Activated naive CD4-positive, alpha-beta T cell treated with anti-CD3 and anti-CD28 coated beads, Interleukin-2, amount 50 U/mL, for 72 hours (primary cell): ENCODE measurements at places on chromosomes 5 and 9.

DNA sequence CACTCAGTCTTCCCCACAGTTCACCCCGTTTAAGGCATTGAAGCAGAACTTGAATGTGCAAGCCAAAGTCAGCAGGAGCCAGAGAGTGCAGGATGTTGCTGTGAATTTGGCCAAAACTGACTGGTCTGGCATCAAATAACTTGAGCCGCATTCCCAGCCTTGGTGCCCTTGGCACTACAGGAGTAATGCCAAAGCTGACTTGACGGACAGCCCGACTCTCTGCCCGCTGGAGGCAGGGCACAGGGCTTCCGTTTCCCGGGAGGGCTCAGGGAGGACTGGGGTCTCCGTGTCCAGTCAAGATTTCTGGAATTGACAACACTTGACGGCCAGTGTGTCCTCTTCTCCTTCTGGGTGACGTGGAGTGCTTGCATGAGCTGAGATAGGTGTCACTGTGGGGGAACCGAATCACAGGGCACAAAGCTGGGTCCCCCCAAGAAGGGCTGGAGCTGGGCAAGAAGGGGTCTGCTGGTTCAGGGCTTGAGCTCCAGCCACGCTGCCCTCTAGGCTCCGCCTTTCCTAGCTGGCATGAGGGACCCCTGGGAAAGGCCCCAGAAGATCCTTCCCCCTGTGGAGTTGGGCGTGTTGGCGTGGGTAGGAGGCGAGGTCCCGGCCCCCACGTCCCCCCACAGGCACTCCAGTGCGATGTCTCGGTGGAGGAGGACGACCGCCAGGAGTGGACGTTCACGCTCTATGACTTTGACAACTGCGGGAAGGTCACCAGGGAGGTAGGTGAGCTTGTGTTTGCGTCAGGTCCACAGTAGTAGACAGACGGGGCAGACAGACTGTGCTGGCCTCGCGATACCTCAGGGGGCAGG, 25.2 kb downstream of the NKD2 start:
- DNase-seq, result no peak

GRCh38 chr9:37302277-37302676, 120.2 kb upstream of the GRHPR start:
- peak; percentile 27 for DNase-seq

DNA sequence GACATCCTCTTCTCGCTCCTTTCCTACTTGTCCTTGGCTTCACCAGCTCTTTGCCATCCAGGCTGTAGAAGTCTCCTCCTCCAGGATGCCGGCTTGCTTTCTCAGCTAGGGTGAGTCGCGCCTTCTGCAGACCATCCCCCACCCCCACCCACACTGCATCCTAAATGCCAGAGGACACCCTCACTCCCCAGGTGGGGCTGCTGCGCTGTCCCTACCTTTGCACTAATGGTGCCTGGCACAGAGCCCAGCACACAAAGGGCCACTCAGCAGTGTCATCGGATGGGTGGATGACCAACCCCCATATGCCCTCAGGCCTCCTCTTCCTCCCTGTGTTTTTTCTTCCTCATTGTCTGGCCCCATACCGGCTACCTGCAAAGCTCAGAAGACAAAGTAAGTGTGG, 14.8 kb downstream of the IL9 start:
- DNase-seq, result no peak

DNA sequence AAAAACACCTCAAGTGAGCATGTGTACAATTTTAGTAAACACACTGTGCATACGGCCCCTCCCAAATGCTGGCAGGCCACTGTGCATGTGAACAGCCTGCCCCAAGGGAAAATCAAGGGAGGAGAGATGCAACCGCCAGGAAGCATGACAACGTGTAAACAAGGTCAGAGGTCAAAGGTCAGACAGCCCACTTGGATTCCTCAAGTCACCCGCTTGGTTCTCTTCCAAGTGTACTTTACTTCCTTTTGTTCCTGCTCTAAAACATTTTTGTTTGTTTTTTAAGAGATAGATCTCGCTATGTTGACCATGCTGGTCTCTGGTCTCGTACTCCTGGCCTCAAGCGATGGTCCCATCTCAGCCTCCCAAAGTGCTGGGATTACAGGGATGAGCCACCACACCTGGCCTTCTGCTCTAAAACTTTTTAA, 126.7 kb upstream of the SHB start:
- no peak for DNase-seq

DNA sequence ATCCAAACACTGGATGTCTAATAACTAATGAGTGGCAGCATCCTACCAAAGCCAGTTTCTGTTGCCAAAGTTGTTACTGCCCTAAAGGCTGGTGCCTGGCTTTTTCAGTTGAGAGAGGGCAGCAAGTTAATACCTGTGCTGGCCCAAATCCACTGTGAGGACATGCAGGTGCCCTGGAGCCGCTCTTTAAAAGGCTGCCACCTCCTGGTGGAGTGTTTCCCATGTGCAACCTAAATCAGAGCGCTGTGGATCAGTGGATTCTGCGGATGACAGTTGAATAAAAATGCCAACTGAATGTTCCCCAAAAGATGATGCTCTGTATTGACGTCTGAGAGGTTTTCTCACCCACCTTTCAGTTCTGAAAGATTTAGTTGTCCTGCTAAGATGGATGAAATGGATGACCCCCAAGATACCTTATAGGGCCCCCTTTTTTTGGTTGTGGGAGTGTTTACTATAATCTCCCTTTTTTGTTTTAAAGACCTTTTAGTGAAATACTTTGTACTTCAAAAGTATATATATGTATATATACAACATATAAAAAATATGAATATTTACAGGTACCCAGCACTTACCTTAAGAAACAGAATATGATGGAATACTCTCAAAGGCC, 146.4 kb downstream of the EGFLAM start:
- no peak for DNase-seq
